ENCODE measurements at places on chromosomes 1 and 21.

DNA sequence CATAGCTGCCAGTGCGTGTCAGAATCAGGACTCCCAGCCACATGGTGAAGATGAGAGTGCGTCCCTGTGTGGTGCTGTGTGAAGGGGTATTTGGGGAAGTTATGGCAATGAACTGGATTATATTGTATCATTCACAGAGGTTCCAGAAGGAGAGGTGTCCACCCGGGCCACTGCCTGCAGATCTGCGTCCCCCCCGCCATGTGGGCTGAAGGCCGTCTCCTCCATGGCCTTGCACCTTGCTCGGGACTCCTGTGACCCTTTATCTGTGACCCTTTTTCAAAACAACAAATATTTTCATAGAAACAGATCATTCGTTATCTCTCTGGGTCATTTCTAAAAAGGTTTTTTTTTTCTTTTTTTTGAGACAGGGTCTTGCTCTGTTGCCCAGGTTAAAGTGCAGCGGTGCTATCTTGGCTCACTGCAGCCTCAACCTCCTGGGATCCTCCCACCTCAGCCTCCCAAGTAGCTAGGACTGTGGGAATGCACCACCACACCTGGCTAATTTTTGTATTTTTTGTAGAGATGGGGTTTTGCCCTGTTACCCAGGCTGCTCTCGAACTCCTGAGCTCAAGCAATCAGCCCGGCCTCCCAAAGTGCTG, 120.2 kb upstream of the ERRFI1 start:
- no peak for DNase-seq

- no peak for DNase-seq
Observed at GRCh38 chr1:172753964-172754363, 95.1 kb downstream of the FASLG start.

DNA sequence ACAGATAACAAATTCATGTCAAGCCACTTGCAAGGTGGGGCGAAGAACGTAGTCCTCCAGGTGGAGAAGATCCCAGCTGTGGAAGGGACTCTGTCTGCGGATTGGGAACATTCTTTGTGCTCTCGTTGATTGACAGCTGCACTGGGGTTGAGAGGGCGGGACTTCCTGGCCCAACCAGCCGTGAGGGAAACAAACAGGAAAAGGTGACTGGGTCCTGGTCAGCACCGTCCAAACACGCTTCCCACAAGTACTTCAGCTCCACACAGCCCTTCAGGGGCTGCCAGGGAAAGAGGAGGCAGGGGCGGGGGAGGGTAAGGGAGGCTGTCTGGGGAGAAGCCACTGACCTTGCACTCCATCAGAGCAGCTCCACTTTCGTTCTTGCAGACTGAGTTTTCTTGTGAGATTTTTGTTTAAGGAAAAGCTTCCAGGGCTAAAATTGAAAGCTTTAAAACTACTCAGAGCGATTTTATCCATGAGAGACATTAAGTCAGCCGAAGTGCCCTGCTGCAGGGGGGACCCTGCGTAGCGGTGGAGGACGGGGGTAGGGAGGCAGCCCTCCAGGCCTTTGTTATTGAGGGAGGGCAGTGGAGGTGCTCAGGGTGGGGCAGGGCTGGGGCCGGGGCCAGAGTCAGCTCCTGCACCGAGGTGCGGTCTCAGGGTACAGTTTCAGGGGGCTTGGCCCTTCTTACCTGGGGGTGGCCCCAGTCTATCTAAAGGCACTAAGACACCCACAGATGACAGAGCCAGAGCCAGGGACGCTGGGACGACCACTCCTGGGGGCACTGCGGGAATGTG, 21.6 kb upstream of the STUM start:
- no peak for DNase-seq

DNA sequence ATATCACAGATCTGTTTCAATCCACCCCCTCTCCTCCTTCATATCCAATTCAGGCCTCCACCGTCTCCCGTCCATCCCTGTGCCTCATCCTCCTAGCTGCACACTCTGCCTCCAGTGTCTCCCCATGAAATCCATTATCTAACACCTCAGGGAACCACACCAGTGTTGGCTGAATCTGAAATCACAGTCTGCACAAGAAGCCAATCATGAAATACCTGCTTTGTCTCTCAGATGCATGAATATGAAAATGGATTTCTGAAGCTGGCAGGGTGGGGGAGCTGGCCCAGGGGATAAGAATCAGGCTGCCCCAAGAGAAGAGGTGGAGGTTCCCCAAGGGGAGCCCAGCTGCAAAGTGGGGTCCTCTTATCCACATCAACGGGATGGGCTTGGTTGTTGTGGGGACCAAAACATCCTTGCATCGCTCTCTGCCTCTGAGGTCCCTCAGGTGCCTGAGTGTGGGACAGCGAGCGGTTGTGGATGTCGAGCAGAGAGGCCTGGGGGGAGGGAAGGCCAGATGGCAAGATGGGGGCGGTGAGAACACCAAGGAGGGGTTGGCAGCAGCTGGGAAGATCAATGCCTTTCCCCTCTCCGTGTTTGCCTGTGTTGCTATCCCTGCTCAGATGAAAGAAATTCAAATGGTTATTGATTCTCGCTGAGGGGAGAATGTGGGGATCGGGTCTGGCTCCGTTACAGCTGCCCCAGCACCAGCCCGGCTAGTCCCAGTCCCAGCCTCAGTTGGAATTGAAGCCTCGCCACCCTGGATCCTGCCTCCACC, 237.3 kb upstream of the POU3F1 start:
- DNase-seq, result no peak

- DNase-seq, result no peak
Observed at GRCh38 chr1:174914991-174915390, 84.8 kb upstream of the CACYBP start.

DNA sequence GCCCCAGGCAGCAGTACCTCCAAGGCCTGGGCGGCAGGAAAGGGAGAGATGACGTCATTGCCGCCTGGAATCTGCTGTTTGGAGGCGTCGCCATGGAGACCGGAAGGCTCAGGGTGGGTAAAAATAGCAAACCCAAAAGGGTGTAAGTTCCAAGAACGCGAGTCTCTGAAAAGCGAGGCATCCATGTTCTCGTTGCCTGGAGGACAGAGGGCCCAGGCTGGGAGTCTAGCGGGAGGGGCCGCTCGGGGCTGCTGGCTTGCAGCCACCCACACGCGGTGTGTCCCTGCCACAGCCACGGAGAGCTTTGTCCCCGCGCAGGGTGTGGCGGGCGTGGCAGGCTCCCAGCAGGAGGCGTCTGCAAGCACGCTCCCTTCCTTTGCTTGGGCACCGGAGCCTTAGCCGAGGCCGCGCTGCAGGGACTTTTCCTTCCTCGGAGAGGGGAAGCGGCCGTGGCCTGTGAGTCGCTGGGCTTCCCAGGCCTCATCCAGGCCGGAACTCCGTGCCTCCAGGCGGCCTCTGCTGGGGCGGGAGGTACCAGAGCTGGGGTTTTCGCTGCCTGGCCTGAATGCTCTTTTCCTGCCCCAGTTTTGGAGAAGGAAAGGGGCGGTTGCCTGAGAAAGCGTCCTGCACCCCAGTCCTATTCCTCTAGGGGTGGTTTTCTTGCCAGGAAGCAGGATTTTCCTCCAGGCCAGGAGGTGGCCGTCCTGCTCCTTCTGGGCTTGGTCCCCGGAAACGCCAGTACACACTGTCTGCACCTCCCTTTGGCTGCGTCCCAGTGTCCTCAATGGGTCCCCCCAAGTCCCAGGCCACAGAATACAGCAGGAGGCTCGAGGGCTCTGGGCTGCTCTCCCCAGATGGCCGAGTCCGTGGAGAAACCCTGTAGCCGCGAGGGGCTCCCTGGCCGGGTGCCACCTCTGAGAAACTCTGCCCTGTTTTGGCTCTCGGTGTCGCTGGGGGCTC, 15.3 kb upstream of the SKI start:
- peak; percentile 87 for DNase-seq

- no peak for DNase-seq
Observed at GRCh38 chr1:75265792-75266191, 131.6 kb downstream of the LHX8 start.

DNA sequence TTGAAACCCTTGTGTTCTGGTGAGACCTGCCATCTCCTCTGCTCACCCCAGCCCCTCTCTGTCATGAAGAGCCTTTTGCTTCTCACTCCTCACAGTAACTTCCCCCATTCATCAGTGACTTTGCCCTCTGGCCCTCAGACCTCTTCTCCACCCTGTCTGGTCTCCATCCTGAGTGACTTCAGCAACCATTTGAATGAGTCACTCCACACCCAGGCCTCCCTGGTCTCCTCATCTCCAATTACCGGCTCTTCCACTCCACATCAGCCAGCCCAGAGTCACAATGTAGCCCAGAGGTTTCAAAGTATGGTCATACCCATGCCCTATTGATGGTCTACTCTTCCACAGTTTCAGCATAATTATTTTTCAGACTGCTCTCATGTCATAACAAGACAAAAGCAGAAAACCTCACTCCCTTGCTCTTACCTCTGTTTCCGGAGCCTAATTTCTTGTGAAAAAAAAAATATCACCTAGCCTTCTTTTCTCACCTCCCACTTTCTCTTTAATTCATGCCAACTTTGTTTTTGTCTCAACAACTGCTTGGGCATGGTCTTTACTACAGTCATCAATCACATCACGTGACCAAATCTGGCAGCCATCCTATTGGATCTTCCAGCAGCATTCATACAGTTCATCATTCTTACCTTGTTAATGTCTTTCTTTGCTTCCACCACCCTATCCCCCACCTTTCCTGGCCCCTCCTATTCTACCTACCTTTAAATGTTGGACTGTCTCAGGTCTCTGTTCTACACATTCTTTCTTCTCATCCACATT, 35.6 kb upstream of the NEK7 start:
- peak; percentile 17 for DNase-seq

- no peak for DNase-seq
Observed at GRCh38 chr1:93489756-93490155, 41.8 kb downstream of the FNBP1L start.

DNA sequence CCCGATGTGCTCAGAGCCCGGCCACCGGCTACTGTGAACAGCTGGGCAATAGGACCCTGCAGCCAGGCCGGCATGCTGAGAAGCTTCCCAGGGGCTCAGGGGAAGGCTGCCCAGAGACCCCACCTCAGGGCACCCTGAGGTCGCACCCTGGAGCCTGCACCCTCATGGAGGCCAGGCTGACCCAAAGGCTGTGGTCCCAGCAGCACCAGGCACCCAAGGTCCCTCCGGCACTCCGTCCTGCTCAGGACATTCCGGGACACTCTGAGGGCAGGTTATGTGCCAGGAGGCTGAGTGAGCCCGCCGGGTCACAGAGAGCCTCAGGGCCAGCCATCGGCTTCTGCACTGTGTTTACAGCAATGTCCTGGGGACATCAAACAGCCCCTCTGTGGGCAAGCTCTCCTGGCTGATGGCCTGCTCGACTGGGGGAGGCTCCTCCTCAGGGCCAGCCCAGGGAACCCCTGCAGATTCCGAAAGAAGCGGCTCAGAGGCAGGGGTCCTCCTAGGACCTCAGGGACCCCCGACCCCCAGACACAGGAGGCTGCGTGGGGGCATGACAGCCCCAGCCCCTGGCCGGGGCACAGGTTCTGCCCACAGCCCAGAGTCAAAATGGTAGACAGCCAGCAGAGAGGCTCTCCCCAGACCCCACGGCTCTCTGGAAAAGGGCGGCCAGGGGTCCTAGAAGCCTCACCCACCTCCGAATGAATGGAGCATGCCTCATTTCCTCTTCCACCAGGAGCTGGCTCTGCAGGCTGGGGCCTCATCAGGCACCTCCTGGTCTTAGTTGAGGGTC, 8.2 kb downstream of the SLC19A1 start:
- DNase-seq, result peak; percentile 15

GRCh38 chr1:1910651-1911331, 4.3 kb upstream of the CALML6 start:
- no peak for DNase-seq

DNA sequence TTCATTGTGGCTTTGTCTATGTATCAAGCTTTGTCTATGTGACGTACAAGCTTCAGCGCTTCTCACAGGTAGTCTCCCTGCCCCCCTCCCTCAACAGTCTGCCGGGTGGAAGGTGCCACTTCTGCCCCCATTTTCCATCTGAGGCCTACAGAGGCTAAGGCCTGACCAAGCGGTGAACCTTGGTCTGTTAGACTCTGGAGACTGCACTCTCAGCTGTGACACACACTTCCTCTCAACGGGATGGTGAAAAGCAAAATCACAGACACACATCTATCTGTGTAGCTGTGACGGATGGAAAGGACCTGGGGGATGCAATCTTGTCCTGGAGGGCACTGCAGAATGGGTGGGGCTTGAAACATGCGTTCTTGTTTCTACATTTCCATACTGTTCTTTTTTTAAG, 152.9 kb upstream of the EDN2 start:
- no peak for DNase-seq

DNA sequence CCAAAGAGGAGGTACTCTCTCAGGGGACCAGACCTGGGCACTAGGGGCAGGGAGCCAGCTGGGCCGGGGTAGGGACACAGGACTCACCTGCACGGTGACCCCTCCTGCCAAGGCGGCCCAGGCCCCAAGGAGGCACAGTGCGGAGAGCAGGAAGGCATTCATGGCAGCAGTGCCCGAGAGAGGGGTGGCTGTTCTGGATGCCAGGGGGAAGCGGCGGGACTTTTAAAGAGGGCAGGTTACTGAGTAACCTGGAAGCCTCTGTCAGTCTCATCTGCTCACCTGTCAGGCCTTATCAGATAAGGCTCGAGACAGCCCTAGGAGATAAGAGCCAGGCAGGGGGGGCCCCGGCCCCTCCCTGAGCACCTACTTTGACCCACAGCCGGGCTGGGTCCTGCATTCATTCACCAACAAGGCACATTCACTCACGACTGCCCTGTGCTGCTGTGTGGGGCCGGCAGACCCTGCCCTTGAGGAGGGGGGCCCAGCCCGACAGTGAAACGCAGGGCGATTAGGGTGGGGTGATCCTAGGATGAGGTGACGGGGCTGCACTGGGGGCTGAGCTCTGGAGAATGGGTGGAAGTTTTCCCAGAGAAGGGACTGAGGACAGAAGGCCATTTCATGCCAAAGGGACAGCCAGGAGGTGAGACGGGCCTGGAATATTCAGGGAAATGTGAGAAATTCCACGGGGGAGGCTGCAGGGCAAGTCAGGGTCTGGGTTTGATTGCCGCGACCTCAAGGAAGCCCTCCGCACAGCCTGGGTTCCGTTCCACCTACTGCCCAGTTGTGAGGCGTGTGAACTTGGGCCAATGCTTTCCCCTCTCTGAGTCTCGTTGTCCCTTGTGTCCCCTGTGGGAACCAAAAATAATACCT, at the start of gene GUCA2A:
TSS of gene GUCA2A (minus strand) at position 195 of the 870 bp plus-strand sequence. CDS start at position 162, 33 bp downstream.
- no peak for DNase-seq

DNA sequence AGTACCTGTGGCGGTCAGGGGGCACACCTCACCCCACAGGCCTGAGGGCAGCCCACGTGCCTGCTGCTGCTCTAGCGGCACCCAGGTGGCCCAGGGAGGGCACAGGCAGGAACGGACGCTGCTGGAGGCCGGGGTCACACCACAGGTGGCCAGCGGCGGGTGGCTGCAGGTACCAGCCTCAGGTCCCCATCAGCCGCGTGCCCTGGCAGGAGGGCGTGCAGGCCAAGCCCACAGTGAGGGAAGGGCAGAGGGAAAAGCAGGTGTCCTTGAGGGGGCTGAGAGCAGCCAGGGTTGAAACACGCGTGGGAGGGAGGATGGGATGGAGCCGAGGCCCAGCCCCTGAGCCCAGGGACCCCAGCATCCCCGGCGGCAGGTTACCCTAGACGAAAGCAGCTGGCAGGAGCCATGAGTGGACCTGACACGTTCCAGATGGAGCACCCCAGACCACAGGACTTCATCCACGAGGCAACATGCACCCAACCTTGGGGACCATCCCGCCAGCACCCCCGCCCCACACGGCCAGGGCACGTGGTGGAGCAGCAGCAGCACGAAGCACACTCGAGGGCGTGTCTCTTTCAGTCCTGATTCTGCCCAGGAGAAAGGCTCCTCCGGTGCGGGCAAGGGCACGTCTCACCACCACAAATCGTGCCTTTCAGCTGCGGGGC, 3.7 kb downstream of the SLC19A1 start:
- peak; percentile 11 for DNase-seq

GRCh38 chr1:67952071-67952470, 98.4 kb downstream of the DIRAS3 start:
- no peak for DNase-seq
